ENCODE measurements at places on chromosomes 4 and X.

DNA sequence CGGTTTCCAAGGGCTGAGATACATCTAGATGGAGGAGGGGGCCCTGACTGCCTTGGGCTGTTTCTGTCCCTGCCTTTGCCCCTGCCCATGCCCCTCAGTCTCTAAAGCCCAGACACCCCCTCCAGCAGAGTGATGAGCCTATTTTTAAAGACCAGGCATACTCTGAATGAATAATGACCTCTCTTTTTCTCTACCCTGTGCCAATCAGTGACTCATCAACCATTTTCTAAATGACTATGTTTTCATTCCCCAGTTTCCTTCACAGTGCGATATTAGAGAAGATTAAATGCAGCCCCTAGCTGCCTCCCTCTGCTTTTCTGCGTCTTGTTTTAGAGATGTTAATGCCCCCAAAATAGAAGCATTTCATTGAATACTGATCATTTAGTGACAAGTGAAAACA lies 15.5 kb upstream of the NHS start:
- no peak for DNase-seq

DNA sequence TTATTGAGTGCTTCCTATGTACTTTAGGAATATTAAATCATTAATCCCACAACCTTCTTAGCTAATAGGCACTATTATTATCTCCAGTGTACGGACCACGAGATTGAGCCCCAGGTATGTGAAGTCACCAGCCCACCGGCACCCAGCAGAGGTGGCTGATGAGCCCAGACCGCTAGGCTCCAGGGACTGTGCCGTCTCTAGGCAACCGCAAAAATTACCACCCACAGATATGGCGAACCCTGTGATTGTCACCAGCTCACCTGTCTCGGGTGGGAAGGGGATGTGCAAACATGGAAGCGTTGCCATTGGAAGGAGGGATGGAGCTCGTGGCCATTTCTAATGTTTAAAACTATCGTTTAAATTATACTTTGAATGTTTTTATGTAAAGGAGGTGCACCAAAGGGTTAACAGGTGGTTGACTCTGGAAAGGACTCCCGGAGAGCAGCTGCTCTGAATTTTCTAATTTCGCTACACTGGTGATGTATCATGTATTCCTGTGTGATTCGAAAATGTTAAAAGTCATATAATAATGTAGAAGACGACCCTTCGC lies 21.0 kb upstream of the JAKMIP1 start:
- no peak for DNase-seq

- DNase-seq: no peak
Observed at GRCh38 chrX:154012336-154012991, 7.2 kb downstream of the IRAK1 start.

DNA sequence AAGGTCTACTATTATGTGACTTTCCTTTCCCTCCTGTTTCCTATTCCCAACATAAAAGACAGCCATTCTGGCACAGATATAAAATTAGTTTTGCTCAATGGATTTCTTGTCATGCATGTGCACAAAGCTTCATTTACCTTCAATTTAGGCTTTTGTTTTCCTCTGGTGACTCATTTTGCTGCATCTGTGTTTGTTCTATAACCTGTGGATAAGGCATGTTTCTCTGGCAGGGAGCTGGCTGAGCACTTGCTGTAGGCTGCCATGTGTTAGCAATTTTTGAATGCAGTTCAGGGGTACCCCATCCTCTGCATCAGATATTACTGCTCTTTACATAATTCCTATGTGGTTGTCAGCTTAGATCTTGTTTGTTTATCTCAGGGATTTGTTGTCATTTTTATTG lies 202.8 kb upstream of the GRID2 start:
- DNase-seq: no peak

Data from germinal center (tissue), 1 donor.